ENCODE measurements at places on chromosomes 4 and X.

- no peak for DNase-seq
Measured at GRCh38 chr4:180953572-180953971, 1289.6 kb upstream of the TENM3 start.

- no peak for DNase-seq
Measured at GRCh38 chr4:153651587-153651986, 32.5 kb upstream of the TLR2 start.

GRCh38 chr4:184596617-184597185 is 52.5 kb downstream of the CASP3 start:
- no peak for DNase-seq

DNA sequence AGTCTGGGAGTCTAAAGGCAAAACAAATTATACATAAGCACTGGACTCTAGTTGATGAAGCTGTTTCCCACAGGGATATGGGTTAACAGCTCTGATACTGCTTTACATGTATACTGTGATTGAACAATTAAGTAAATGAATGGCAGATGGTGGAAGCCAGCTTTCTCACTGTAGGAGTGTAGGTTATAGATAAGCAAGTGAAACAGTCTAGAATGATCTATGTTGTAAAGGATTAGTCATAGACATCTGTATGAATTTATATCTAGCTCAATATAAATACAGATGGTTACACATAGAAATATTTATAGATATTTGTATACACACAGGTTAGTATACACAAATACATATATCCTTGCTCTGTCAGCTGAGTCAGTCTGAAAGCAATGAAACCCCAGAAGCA is 276.1 kb downstream of the PPARGC1A start:
- no peak for DNase-seq

- no peak for DNase-seq
Measured at GRCh38 chrX:131565909-131566308, 22.0 kb downstream of the OR13H1 start.

DNA sequence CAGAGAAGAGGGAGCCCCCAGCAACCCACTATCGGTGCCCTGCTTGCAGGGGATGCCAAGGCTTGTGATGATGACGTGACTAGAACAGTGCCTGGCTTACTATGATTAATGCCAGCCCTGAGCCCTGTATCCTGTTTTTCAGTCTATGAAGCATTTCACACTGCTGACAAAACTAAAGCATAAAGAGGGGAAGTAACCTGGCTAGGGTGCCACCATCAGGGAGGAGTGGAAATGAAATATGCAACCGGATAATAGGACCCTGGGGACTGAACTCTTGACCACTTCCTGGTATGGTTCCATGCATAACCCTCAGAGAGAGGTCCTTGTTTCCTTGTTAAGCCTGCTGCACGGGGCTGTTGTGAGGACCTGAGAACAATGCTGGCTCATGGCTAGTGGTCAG is 50.3 kb downstream of the MED28 start:
- DNase-seq: no peak

DNA sequence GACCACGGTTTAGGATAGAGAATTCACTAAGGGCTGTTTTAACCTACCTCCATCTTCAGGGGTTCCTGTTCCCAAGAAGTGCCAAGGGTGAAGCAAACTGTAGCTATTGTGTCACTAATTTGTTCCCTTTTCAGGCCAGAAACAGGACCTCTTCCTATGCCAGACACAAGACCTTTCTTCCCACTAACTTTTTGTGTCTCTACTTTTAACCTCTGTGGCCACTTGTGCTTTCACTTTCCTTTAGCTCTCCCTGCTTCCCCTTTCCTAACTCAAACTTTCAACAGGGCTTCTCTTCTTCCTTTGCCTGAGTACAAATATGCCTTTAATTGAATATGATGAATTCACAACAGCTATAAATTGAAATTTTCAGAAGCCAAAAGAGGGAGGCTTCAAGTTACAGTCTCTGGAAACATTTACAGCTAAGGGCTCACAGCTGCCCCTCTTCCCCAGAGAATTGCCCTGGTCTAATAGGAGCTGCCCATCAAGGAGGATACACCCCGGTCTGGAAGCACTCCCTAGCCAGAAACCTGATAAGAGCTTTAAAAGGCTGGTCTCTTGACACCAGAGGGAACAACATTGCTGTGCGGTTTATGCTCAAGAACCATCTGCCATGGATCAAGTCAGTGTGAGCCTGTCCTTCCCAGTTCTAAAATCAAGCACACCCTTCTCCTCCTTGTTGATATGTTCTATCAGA is 61.7 kb upstream of the PLS3 start:
- DNase-seq: no peak

DNA sequence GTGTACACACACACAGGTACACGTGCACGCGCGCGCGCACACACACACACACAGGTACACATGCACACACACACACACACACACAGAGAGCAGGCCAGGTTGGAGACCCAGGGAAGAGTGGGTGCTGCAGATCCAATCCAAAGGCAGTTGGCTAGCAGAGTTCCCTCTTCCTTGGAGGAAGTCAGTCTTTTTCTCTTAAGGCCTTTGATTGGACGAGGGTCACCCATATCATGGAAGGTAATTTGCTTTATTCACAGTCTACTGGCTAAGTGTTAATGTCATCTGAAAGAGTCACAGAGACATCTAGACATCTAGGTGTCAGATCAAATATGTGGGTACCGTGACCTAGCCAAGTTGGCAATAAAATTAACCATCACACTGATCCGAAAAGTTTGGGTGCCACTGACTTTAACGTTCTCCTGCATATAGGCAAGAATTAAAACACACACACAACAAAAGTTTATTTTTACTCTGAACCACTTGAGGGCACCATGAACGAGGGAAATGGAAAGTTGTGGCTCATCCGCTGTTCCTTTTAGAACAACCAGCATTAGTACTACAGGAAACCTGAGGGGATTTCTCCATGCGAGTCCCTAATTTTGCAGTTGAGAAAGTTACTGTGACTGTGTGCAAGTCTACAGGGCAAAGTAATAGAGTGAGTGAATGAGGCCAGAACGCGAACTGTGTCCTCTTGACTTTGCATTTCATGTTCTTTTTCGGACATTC is 66.0 kb upstream of the STOX2 start:
- DNase-seq: no peak

DNA sequence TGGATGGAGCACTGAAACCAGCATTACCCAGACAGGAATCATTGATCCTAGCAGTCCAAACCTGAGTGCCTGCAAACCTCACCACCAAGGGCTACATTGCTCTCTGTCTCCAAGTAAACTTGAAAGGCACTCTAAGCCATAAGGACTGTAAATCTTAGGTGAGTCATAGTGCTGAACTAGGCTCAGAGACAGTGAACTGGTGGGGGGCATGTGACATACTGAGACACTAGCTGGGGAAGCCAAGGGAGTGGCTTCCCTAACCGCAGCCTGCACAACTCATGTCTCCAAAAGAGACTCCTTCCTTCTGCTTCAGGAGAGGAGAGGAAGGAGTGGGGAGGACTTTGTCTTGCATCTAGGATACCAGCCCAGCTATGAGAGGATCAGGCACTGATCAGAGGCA is 235.5 kb upstream of the ACTRT1 start:
- DNase-seq: no peak

GRCh38 chr4:186939226-186939625 is 215.6 kb upstream of the FAT1 start:
- no peak for DNase-seq

GRCh38 chr4:169957785-169958184 is 68.4 kb downstream of the MFAP3L start:
- no peak for DNase-seq

DNA sequence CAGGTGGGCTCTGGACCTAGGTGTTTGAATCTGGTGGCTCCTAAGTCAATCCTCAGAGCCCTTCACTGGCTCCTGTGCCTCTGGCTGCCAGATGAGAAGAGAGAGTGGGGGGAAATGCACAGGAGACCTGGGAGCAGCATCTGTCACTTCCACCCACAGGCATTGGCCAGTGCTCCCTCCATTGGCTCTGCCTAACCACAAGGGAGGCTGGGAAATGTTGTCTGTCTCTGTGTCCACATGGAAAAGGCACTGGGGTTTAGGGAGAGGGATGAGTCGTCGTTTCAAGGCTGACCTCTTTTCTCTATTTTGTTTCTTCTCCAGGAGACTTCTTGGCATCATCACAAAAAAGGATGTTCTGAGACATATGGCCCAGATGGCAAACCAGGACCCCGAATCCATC is 76.4 kb downstream of the CLCN4 start:
- no peak for DNase-seq

- no peak for DNase-seq
Measured at GRCh38 chrX:38282049-38282448, 45.3 kb downstream of the RPGR start.

- DNase-seq: no peak
Measured at GRCh38 chr4:173360587-173361221, 10.1 kb upstream of the SAP30 start.

GRCh38 chrX:136765821-136766356 is 14.8 kb downstream of the ARHGEF6 start:
- DNase-seq: no peak

DNA sequence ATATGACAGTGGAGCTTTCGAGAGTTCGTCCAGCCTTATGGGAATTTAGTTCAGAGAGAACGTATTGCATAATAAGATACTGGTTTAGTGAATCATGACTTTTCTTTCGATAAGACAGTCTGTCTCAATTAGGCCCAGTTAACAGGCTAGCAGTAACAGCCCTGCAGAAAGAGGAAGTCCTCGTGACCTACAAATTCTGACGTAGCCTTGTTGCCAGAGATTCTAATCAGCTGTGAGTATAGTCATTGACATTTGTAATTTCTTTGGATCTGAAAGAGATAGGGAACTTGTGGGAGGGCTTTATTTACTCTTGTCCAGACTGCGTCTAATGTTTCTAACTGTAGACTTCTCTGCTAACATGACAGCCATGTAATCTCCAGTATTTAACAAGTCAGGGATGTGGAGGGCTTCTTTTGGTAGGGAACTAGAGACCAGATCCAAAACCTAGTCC is 15.8 kb downstream of the ART3 start:
- no peak for DNase-seq

All from NCI-H2081 treated with DMSO at 0.1 percent for 48 hours (cell line).